ENCODE measurements at places on chromosomes 12 and 14. TPM values are rescaled to one million over a fixed set of nuclear protein-coding genes. Genes with fewer than 3 reads are reported as not detected.

Gene SOAT2
- total RNA-seq = 0.45 TPM

Gene GNB3
- total RNA-seq = 0.39 TPM

Gene SLC17A8
- total RNA-seq = not detected

Gene BMP4
- 1.0 TPM for total RNA-seq

Gene RNASE9
- total RNA-seq = not detected

Gene NT5DC3
- total RNA-seq = 5.8 TPM

Gene RHOJ
- not detected for total RNA-seq

Gene MMAB
- 32.2 TPM for total RNA-seq

Gene MIP
- not detected for total RNA-seq

Gene KRT3
- total RNA-seq = not detected

Gene A2M
- not detected for total RNA-seq

Gene APOLD1
- 7.9 TPM for total RNA-seq

Gene CCNT1
- 56.1 TPM for total RNA-seq

Gene KLRC3
- total RNA-seq = not detected

Gene NYNRIN
- 0.14 TPM for total RNA-seq

Gene DPF3
- total RNA-seq = 2.7 TPM

Gene GPR68
- 36.1 TPM for total RNA-seq

Gene DCN
- not detected for total RNA-seq

Gene KRT73
- total RNA-seq = 0.25 TPM

Gene PRR4
- total RNA-seq = 2.5 TPM

Gene TTC6
- total RNA-seq = not detected

Gene PIWIL1
- total RNA-seq = 0.27 TPM

Gene GLI1
- 2.2 TPM for total RNA-seq

Gene TAS2R7
- total RNA-seq = not detected

Gene PTPN21
- not detected for total RNA-seq

Gene CMA1
- total RNA-seq = not detected

Gene KRT5
- total RNA-seq = not detected

Gene CACNA2D4
- 12.3 TPM for total RNA-seq

Gene KRT4
- total RNA-seq = not detected

Gene TMEM52B
- not detected for total RNA-seq

Gene GUCY2C
- total RNA-seq = not detected

Gene PRH2
- not detected for total RNA-seq

Gene RD3L
- total RNA-seq = not detected

Gene DHRS4L2
- total RNA-seq = 27.5 TPM

Gene TTC9
- 13.1 TPM for total RNA-seq

Gene SLCO1B3
- total RNA-seq = not detected

Gene ABCD2
- total RNA-seq = 19.3 TPM

Gene GYS2
- 0.23 TPM for total RNA-seq

Gene SMIM41
- not detected for total RNA-seq

Gene PA2G4
- total RNA-seq = 291 TPM

Gene NEDD1
- total RNA-seq = 58.2 TPM

Gene IL31
- total RNA-seq = not detected

Gene ACSM4
- not detected for total RNA-seq

Gene NUP107
- 101 TPM for total RNA-seq

Gene LBHD2
- total RNA-seq = not detected

Gene LALBA
- total RNA-seq = not detected

Gene C14orf39
- total RNA-seq = not detected

Gene RNASE7
- not detected for total RNA-seq

Gene RXYLT1
- total RNA-seq = 16.8 TPM

Gene VRK1
- 68.9 TPM for total RNA-seq

Gene RBP5
- total RNA-seq = 0.84 TPM

Gene SLC4A8
- total RNA-seq = 10.4 TPM

Gene MMP14
- 1.9 TPM for total RNA-seq

Gene REC8
- 68.7 TPM for total RNA-seq
